CD4-positive, alpha-beta T cell treated with Interleukin-10 for 1 hour (primary cell): ENCODE measurements at places on chromosomes 6 and 20.

DNA sequence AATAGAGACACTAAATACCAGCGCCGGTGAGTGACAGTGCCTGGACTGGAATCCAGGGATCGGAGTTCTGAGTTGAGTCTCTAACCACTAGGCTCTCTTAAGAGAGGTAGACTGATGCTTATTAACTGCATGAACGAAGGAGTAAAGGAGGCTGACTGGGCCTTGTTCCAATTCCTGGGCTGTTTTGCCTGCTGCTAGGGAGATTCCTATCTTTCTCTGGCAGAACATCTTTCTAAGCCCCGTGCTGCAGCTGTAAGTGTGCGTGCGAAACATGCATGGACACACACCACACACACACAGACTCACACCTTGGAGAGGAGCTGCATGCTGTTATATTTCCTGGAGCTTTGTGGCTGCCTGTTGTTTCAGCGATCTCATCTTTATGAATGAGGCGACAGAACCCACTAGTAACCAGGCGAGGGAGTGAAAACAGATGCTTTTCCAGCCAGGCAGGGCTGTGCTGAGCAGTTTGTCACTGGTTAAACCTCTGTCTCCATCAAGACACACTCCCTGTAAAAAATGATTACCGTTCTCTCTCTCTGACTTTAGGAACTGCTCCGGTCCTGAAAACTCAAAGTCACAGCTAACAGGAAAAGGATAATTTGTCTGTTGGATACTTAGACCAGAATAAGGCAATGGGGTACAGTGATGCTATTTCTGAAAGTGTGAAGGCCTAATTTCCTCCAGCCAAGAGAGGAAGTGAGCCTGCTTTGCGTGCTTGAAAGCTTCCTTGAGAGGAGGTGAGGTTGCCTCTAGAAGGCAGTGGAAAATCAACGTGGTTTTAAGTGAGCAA is 157.4 kb upstream of the ZNF217 start:
- DNase-seq: peak; percentile 45

- DNase-seq: no peak
Observed at GRCh38 chr6:98333273-98333672, 501.1 kb upstream of the POU3F2 start.

DNA sequence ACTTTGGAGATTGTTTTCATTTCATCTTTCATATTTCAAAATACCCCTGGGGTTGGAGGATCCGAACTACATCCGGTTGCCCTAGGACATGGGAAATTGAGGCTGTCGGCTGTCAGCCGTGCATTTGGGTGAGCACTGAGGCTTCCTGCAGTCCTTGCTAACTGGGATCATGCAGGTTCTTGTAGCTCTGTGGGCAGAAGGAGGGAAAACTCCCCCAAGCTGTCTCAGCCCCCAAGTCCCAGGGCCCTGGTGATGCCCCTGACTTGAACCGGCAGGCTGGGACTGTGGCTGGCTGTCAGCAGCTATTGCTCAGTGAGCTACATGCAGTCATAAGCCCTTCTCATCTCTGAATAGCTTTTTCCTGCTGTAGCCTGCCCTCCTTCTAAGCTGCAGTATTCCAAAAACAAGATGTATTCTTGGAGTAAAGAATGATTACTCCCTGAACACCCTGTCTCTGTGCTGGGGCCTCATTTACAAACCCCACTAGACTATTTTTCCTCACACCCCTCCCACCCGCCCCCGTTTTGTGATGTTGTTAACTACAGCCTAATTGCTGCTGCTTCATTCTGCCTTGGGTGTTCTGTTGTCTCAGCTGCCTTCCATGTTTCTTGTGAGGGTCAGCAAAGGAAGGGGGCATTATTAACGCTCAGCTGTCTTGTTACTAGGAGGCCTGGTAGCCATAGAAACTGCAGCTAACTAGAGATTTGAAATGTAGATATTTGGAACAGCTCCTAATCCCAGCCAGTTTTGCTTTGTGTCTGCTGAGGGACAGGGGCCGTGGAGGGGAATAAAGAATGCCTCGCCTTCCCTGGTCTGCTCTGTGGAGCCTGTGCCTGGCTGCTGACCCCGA is 18.1 kb downstream of the MTRES1 start:
- no peak for DNase-seq

DNA sequence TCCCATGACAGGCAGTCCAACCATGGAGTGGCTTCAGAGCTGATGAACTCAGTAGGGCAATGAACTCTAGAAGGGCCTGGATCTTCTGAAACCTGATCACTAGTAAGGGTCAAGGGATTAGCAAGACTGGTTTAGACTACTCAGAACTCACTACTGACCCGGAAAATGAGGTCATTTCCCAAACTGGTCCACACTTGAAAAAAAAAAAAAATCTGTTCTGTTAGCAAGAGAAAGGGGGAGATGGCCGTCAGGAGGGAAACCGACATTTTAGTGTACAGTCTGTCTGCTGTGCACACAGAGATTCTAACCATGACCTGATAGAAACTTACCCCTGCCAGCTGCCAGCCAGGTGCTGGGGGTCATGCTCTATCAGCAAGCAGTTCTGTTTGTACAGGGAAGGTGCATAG is 262.4 kb upstream of the AGPAT4 start:
- no peak for DNase-seq

GRCh38 chr6:152696522-152696921 is 1.2 kb upstream of the MYCT1 start:
- no peak for DNase-seq

- DNase-seq: peak; percentile 71
Observed at GRCh38 chr6:135880066-135880972, 28.8 kb downstream of the PDE7B start.

DNA sequence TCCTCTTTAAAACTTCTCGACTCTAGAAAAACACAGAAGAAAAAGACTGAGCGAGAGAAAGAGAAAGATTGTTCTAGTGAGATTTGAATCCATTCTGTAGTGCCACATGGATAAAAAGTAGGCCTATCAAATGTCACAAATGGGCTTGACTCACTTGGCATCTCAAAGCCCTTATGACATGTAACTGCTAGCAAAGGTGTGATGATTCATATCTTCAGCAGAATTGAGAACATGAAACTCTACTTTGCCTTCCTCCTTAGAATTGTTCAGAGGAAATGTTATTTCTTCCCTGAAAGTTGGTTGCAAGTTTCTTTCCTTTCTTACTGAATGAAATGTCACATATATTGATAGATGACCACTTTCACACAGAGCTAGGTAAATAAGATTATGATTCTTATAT is 40.4 kb upstream of the DUSP22 start:
- no peak for DNase-seq
